ENCODE measurements at places on chromosomes 3 and 15.

GRCh38 chr3:130374033-130374432, 28.6 kb downstream of the COL6A5 start:
- no peak for DNase-seq

GRCh38 chr3:49164983-49165720, 979 bp downstream of the CCDC71 start:
- DNase-seq, result no peak

DNA sequence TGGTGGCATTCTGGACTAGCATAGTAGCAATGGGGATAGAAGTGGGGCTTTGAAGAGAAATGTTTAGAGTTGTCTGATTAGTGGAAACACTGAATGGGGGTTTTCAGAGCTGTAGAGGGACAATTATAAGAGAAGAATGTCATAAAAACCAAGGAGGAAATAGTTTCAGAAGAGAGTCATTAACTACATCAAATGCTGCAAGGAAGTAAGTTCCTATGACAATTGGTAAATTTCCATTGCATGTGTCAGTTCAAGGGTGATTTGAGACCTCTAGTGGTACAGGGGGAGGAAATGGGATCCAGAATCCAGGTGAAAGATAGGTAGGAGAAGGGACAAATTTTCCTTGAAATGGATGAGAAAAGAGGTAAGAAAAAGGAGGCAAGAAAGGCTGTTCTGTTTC, 68.3 kb upstream of the TBC1D5 start:
- no peak for DNase-seq

GRCh38 chr3:114157321-114157720, 21.5 kb downstream of the DRD3 start:
- no peak for DNase-seq

GRCh38 chr3:48555231-48555948, 1.2 kb downstream of the PFKFB4 start:
- DNase-seq, result no peak

DNA sequence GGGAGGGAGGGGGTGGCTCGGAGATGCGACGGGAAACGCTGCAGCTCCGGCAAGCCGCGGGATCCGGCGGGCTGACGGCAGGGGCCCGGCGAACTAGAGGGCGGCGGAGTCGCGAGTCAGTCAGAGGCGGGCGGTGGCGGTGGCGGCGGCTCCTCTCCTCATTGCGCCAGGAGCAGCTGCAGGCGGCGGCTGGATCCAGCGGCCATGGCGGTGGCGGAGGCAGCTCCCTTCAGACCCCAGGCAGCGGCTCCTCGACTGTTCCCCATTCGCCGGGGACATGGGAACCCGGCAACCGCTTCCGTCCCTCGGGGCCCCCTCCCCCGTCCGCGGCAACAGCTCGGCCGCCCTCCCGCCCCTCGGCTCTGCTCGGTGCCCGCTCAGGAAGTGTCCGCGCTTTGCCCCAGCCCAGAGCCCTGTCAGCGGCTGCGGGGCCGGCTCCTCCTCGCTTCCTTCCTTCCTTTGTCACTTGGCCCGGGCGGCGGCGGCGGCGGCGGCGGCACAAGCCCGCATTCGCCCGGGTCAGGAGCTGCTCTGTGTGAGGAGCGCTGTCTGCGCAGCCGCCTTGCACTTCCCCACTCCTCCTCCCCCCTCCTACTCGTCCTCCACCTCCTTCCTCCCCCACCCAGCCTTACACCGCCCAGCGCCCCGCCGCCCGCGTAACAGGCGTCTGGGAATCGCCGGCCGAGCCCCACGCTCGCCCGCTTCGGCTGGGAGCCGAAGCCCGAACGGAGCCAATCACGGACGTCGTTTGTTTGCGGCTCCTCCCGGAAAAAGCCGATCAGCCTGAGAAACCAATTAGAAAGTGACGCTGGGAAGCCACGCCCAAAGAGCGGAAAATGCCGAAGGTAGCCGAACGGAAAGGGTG, at the start of gene GSK3B:
Gene GSK3B (minus strand): TSS at position 537 of the 865 bp plus-strand sequence. CDS start 1,013 bp downstream, outside the sequence.
- no peak for DNase-seq

DNA sequence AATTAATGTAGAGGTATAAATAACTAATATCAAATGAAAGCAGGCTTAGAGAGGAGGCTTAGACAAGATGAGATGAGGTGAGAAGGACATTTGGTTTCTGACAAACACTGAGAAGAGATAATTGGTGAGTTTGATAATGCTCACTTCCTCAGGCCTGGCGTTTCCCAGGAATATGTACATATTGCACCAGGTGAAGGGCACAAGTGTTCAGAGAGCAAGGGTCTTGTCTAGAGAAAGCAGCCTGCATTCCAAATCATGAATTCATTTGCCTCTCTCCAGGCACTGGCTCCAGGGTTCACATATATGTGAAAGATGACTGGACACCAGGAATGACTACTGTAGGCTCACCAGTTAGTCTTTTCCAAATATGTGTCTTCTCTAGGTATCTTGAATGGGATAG, 48.0 kb upstream of the LPP start:
- no peak for DNase-seq

DNA sequence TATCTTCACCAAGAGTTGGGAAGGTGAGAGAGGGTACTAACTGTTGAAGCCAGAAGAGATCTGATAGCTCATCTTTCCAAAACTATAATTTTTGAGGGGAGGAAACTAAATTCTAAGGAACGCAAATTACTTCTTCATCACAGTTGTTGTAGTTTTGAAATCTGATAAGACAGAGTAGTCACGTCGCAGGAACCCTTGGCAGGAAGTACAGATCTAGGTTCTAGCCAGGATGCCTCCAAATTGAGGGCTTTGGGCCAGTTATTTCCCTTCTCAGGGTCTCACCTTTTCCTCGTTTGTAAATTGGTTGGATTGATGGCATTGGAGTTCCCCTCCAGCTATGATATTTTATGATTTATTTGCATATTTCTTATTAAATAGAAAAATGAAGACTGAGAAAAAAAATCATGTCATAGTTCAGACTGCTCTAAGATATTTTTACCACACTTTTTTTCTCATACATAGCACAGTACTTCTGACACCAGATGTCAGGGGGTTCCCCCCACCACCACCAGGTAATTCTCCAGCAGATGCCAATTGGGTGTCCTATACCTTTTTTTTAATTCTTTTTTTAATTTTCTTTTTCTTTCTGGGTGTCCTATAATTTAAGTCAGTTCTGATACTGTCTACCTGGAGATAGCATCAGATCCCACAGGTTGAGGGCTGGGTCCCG, 32.3 kb upstream of the APH1B start:
- DNase-seq, result no peak

DNA sequence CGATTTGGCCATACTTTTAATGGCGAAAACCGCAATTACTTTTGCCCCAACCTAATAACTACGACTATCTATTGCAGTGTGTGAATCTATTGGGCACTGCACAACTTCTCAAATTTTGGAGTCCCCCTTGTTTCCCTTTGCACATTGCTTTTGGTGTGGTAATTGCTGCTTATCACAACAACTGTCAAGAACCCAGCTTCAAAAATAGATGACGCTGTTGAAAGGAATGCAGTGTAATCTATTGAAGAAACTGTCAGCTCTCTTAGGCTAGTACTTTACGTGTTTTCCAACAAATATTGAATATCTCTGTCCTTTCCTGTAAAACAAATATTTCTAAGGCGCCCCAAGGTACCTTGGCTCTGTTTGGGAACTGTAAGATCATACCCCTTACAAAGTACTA, 222.8 kb upstream of the UBE2E2 start:
- DNase-seq, result no peak

All from activated CD4-positive, alpha-beta T cell treated with anti-CD3 and anti-CD28 coated beads, Interleukin-2, amount 50 U/mL, for 48 hours (primary cell).